ENCODE measurements at places on chromosomes 3 and 15. TPM values are rescaled to one million over a fixed set of nuclear protein-coding genes. Genes with fewer than 3 reads are reported as not detected.

P2RY12 gene
- total RNA-seq: not detected

SLC2A2 gene
- total RNA-seq: not detected

GOLGA8A gene
- total RNA-seq: 4.8 TPM

ACKR4 gene
- not detected for total RNA-seq

TMEM207 gene
- not detected for total RNA-seq

HGD gene
- 81.7 TPM for total RNA-seq

AGBL1 gene
- total RNA-seq: not detected

B3GALNT1 gene
- 11.9 TPM for total RNA-seq

CADPS gene
- total RNA-seq: not detected

CEP70 gene
- 22.3 TPM for total RNA-seq

SLC6A1 gene
- total RNA-seq: not detected

POPDC2 gene
- not detected for total RNA-seq

SEMA3B gene
- 99.9 TPM for total RNA-seq

CIB1 gene
- 334 TPM for total RNA-seq

INKA1 gene
- 0.81 TPM for total RNA-seq

SLC15A2 gene
- not detected for total RNA-seq

SEMA5B gene
- total RNA-seq: 0.07 TPM

GNAT1 gene
- total RNA-seq: not detected

CD47 gene
- total RNA-seq: 62.4 TPM

PSTPIP1 gene
- total RNA-seq: not detected

BSN gene
- total RNA-seq: not detected

LRRC15 gene
- not detected for total RNA-seq

LDHAL6B gene
- not detected for total RNA-seq

GABRB3 gene
- total RNA-seq: 1.3 TPM

GOLGA8S gene
- total RNA-seq: not detected

IL12A gene
- 3.9 TPM for total RNA-seq

HES1 gene
- 45.9 TPM for total RNA-seq

PCOLCE2 gene
- total RNA-seq: 70.4 TPM

MINAR1 gene
- total RNA-seq: 1.3 TPM

EBLN2 gene
- 0.71 TPM for total RNA-seq

PODXL2 gene
- 79.4 TPM for total RNA-seq

OXNAD1 gene
- total RNA-seq: 5.0 TPM

RTP3 gene
- not detected for total RNA-seq

CYP1A2 gene
- not detected for total RNA-seq

ARGFX gene
- not detected for total RNA-seq

GOLGA8G gene
- total RNA-seq: not detected

CLEC3B gene
- total RNA-seq: not detected

HACD2 gene
- 8.6 TPM for total RNA-seq

SAMMSON gene
- 0.78 TPM for total RNA-seq

C3orf20 gene
- not detected for total RNA-seq

MRPL47 gene
- total RNA-seq: 91.6 TPM

SPRED1 gene
- total RNA-seq: 11.2 TPM

ABHD17C gene
- 7.5 TPM for total RNA-seq

PAQR9 gene
- total RNA-seq: 0.03 TPM

SLC25A36 gene
- 38.1 TPM for total RNA-seq

VPS13C gene
- 74.6 TPM for total RNA-seq

LXN gene
- 44.8 TPM for total RNA-seq

GABRG3 gene
- total RNA-seq: not detected
